ENCODE measurements at places on chromosomes 5 and 9.
A peak's percentile ranks its signal among the peaks of the same experiment; 100 is the strongest.

DNA sequence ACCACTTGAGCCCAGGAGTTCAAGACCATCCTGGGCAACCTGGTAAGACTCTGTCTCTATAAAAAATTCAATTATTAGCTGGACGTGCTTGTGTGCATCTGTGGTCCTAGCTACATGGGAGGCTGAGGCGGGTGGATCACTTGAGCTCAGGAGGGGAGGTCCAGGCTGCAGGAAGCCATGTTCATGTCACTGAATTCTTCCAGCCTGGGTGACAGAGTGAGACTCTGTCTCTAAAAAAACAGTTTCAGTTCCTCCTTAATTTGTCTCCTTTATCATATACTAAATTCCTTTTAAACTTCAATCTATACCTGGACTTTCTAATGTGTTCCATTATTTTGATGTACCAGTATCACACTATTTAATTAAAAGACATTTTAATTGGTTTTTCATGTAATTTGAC, 422.2 kb upstream of the TLE4 start:
- no peak for DNase-seq

- no peak for DNase-seq
Observed at GRCh38 chr5:74075501-74076484, 449.8 kb downstream of the ARHGEF28 start.

GRCh38 chr5:66197764-66198405, 53.8 kb downstream of the SREK1 start:
- DNase-seq: no peak

DNA sequence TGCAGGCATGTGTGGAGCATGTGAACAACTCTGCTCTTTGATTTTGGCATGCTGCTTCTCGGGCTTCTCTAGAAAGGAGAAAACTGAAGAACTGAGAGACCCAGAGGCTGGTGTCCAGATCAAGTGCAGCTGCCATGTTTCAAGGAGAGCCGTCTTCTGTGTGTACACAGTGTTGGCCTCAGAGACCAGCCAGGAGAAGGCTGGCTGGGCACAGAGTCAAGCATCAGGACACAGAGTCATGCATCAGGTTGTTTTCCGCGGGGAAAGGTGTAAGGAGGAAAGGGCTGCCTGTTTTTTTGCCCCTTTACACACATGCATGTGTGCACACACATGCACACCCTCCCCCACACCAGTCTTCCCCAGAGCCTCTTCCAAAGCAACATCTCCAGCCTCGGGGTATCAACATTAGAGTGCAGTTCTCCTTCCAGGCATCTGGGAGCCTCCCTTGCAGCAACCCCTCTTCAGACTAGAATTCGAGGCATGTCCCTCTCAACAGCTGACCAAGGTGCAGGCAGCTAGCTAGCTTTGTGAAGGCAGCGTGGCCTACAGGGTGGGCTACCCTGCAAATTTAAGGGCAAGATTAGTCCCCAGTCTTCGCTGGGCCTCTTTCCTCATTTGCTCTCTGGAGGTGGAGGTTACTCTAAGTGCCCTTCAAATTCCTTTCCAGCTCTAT, 180.9 kb downstream of the AOPEP start:
- no peak for DNase-seq

- DNase-seq: no peak
Observed at GRCh38 chr5:131363811-131364506, 100.1 kb downstream of the CDC42SE2 start.

DNA sequence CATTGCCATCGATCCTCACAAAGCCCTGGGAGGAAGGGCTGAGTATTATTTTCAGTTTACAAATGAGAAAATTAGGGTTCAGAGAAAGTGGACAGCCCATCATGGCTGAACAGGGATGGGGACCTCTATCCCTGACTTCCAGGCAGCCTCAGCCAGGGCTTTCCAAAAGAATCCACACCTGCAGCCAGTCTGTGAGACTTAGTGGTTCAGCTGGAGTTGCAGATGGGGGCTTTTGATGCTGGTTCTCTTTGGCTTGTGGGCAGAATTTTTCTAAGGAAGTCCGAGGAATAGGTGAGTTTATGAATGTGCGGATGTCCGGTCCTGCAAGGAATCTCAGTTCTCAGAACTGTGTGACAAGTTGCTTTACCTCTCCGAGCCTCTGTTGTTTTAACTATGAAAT, 138.1 kb downstream of the RGS3 start:
- DNase-seq: no peak

DNA sequence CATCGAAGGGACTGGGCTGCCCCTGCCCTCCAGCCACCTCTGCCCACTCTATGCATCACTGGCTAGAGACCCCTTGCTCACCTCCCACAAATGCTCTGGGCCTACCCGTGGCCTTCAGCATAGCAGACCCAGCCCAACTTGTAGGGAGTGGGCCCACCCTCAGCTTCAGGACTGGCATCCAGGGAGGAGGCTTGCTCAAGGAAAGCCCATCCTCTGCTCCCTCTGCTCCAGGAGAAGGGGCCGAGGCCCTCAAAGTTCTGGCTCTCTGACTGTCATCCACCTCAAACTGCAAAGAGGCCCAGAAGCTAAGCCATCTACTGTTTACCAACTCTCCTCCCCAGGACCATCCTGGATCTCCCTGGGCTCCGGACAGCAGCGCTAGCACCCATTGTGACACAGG, 84.5 kb downstream of the C5orf15 start:
- DNase-seq: no peak

DNA sequence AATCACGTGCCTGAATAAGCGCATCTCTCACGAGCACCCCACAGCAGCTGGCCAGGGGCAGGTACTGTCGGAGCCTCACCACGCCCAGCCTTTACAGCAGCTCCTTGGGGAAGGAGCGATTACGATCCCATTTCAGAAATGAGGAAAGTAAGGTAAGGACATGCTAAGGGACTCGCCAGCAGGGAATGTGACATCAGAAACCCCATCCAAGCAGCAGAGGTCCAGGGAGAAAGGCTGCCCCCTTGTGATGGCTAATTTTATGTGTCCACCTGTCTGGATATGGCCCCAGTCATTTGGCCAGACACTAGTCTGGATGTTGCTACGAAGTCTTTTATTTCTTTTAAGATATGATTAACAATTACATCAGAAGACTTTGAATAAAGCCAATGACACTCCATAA, 77.3 kb downstream of the UBE2QL1 start:
- DNase-seq: no peak

- no peak for DNase-seq
Observed at GRCh38 chr9:75369989-75370388, 281.7 kb downstream of the OSTF1 start.

DNA sequence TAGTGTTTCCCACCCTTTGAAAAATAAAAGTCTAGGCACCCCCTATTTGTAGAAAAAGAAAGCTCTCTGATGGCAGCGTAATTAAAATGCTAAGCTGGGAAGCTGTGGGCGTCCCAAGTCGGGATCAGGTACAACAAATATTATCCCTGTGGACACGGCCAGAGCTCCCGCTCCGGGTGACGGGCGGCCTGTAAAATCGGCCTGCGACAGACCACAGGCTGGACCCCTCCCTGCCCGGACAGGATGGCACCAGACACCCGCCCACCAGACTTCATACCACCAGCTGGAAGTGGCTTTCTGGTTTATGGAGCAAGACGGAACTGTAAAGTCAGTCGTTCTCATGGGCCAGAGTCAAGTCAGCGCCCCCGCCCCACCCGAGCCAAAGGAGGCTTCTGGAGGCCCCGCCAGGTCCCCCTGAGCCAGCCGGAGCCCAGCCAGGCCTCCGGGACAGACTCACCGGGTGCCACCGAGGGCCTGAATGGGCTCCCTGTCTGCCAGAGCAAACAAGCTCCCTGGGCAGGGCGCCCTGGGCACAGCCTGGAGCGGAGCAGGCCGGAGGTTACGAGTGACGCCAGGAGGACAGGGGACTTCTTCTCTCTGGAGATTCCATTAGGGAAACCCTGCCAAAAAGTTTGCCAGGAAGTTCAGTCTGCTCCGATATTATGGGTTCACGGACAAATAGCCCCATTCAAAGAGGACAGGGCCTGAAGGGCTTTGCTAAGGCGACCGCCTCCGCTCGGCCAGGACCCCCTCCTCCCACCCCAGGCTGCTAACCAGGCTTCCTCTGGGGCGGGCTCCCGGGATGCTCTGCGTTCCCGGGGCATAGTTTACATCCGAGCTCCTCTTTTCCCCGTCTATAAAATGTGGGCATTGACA, 173.7 kb downstream of the ERCC6L2 start:
- DNase-seq: no peak

GRCh38 chr9:109906766-109907382, 126.9 kb downstream of the PALM2AKAP2 start:
- no peak for DNase-seq

- DNase-seq: no peak
Observed at GRCh38 chr5:87053146-87053545, 214.5 kb upstream of the RASA1 start.

DNA sequence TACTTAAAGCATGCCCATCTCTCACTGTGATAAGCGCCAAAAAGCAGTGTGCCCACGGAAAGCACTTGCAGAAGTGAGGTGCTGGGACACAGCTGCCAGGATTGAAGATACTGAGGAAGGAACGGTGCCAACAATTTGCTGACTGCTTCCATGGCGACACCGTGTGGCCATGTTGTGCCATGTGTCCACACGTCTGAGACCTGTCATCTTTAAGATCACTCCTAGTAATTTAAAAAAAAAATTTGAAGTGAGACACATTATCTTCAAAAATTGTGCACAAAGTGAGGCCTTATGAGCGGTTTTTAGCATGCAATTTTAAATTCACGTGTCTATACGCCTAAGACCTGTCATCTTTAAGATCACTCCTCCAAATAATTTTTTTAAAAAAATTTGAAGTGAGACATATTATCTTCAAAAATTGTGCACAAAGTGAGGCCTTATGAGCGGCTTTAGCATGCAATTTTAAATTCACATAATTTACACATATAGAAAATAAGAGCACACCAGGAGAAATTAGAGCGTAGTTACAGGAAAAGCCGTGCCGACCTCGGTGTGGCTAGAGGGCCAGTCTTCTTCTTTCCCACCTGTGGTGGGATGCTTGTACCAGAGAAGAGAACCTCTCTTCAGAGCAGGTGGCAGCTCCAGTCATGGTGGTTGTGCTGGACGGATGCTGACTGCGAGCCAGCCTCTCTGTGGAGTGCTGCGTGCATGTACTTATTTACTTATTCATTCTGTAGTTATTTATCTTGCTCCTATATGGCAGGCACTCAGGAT, 21.4 kb upstream of the FLT4 start:
- DNase-seq: peak; percentile 35

DNA sequence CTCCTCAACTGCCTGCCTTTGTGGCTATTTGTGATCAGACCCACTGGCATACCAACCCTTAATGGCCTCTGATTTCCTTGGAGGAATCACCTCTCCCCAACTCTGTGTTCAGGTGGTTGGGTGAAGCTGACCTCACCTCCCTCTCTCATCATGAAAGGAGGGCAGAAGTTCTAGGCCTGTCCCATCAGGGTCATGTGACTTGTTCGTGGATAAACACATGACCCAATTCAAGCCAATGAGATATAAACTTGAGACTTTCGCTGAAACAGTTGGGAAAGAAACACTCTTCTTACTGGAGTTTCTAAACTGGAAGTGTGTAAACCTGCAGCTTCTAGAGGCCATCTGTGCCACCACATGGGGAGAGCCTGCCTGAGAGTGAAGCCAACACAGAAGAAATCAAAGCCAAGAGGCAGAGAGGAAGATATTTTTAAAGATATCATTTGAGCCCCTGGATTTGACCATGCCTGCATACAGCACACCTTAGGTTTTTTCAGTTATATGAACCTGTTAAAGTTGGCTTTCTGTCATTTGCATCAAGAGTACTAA, 5.8 kb downstream of the GABBR2 start:
- DNase-seq: no peak

- DNase-seq: no peak
Observed at GRCh38 chr5:40514976-40515375, 164.7 kb upstream of the PTGER4 start.

- DNase-seq: no peak
Observed at GRCh38 chr5:64634997-64635686, 55.2 kb upstream of the SHISAL2B start.

- no peak for DNase-seq
Observed at GRCh38 chr5:74476819-74477453, 163.6 kb downstream of the ENC1 start.

DNA sequence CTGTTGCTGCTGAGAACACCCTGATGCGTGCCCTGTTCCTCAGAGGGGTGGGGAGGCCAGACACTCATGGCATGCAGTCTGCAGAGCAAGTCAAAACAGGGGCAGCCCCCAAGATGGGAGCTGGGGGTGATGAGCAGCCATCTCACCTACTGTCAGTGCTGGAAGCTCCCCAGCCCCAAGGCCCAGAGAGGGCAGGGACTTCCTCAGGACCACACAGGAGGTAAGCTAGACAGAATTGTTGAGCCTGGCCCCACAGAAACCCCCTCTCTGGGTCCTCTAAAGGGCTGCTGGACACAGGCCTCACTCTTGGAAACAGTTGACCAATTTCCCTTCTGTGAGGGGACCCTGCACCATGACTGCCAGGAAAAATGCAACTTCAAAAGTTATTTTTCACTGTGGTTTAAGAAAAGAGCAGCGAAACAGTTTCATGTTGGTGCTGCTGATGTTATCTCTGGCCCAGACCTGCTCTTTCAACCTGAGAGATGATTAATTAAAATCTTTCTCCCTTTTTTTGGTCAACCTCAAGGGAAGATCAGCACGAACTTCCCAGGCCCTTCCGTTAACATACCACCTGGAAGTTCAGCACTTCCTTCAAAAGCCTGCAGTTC, 9.6 kb downstream of the CSF2 start:
- DNase-seq: no peak

GRCh38 chr9:72597181-72597517, 75.7 kb downstream of the TMC1 start:
- no peak for DNase-seq

DNA sequence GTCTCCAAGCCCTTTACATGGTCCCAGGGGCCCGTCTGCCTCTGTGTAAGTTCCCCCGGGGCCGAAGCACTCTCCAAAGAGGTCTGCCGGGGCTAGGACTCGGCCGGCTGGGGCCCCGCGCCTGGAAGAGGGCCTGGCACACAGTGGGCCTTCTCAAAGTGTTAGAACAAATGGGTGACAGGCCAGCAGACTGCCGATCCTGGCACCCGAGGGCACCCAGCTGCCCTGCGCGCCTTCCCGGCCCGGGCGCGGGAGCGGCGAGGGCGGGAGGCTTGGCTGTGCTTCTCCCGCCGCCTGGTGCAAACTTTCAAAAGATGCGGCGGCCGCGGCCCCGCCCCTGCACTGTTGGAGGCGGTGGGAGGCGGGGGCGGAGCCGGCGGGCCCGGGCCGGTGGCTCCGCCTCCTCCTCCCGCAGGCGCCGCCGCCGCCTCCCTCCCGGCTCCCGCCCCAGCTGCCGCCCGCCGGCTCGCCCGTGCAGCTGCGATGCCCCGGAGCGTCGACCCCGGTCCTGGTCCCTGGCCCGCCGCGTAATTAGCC, at the start of gene NEURL1B:
Gene NEURL1B, plus strand, starts transcription at position 442 of the 537 bp plus-strand sequence. CDS start 144 bp downstream, outside the sequence.
- peak; percentile 19 for DNase-seq

Data from stimulated activated CD4-positive, alpha-beta T cell treated with anti-CD3 and anti-CD28 coated beads, Interleukin-1b, Interleukin-23, amount 100 ng/mL, for 24 hours (primary cell).